ENCODE measurements at places on chromosomes 5 and 9.

DNA sequence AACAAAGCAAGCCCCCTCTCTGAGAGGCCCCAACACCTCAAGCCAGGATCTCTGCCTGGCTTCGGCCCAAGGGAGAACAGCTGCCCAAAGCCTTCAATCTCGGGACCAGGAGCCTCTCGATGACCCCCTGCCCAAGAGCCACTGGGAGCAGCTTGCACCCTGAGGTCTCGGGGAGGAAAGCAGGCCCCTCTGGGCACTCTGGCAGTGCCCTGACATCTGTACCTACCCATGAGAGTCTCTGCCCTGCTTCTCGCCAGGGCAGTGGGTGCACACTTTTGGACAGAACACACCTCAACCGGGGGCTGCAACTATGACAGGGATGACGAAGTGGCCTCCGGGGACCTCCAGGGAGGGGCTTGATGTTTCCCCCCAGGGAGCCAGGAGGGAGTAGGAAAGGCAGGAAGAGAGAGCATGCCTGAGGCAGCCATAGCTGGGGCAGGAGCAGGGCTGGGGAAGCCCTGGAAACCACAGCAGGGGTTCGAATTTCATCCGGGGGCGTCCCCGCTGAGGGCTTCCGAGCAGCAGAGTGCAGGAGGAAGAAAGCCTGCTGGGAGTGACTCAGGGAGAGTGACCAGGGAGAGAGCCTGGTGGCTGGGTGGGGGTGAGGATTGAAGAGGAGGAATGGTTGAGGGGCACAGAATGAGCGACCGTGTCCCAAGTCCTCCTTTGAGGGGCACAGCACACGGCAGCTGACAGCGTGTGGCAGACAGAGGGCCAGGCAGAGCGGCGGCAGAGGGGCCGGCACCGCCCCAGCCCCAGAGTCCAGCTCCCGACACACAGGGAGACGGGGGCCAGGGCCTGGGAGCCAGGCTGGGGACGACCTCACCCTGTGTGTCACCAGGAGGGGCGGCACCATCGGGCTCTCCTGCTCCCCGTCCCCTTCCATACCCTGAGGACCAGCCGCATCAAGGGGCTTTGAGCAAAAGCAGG, 1.8 kb downstream of the LPCAT1 start:
- peak overlapping the region; percentile 74 for H3K4me3 ChIP-seq
- no peak for DNase-seq
- no peak overlapping the region for H3K27ac ChIP-seq
- no peaks in the 10 kb centered on the region for H3K27me3 ChIP-seq
- no peaks in the 10 kb centered on the region for H3K36me3 ChIP-seq
- peaks cover 8% of the 10 kb centered on the region for H3K4me1 ChIP-seq

- no peaks in the 10 kb centered on the region for H3K36me3 ChIP-seq
- no peaks in the 10 kb centered on the region for H3K4me1 ChIP-seq
- H3K27me3 ChIP-seq, result no peaks in the 10 kb centered on the region
- no peak overlapping the region for H3K27ac ChIP-seq
- H3K4me3 ChIP-seq, result no peak overlapping the region
Measured at GRCh38 chr9:3035579-3036332, 191.9 kb upstream of the PUM3 start.

DNA sequence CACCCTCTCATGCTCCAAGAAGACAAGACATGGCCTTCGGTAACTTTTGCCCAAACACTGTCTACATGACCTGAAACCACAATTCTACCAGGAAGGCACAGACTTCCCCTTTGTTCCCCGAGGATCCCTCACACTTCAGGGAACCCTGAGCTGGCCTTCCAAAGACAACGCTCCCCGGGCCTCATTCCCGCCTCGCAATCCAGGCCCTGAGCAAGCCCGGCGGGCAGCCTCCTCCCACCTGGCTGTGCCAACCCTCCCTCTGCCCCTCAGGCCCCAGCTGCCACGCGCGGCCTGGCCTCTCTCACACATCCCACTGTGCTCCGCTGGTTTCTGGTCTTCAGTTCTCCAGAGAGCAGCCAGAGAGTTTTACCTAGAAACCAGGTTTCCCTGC, 7.3 kb downstream of the QSOX2 start:
- no peaks in the 10 kb centered on the region for H3K36me3 ChIP-seq
- DNase-seq, result no peak
- H3K27ac ChIP-seq, result no peak overlapping the region
- H3K4me3 ChIP-seq, result no peak overlapping the region
- no peaks in the 10 kb centered on the region for H3K27me3 ChIP-seq

DNA sequence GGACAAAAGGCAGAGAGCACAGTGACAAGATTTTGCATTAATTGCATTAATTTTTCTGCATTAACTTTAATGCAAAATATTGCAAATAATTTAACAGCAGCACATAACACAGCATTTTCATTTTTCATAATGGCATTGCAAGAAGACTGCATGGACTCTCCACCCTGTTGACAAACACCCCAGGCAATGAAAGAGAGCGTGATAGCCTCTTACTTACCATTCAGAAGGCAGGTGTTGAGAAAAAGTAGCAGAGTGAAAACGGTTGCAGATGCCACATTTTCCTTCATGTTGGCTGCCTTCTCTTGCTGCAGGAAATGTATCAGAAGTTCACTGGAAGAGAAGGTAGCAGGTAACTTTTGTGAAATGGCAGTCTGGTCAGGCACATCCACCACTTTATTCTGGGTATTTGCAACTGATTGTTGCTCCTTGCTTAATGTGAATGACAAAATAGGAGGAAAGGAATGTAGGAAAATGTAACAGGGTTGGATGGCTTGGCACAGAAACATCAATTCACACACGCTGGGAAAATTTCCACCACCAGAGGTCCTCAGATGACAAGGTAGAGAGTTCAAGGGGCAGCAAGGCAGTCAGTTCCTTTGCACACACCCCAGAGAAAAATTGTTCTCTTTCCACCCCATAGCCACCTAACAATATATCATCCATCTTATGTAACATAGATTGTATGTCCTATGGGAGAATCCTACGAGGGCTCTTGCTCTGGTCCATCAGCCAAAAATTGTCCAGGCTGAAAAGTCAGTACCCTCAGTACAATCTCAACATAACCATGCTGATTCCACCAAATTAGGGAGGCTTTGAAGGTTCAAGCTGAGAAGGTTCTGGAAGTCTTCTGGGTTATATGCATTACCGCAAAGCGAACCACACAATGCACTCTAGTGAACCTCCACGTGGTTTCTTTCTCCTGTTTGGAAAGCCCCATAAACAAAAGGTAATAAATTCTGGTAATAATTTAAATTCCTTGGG, 41.9 kb upstream of the AGXT2 start:
- H3K4me1 ChIP-seq, result no peaks in the 10 kb centered on the region
- no peaks in the 10 kb centered on the region for H3K36me3 ChIP-seq
- H3K27me3 ChIP-seq, result no peaks in the 10 kb centered on the region
- H3K27ac ChIP-seq, result no peak overlapping the region

DNA sequence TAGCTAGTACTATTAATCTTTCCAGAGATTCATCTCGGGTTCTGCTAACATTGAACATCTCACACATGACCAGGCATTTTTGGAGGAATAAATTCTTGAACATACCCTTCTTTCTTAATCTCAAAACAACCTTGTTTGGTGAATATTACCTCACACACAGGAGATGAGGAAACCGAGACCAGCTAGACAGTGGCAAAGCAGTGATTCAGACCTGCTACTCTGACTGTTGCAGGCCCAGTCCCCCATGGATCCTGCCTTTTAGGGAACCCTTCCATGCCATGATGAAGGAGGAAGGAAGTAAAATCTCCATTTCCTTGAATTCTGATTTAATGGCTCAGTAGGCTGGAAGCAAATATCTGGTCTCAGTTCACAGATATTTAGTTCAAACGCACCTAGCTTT, 2.6 kb downstream of the PCSK5 start:
- peak overlapping the region; percentile 66 for H3K4me3 ChIP-seq
- DNase-seq, result no peak
- no peaks in the 10 kb centered on the region for H3K36me3 ChIP-seq

GRCh38 chr9:23551311-23551721, 274.7 kb downstream of the ELAVL2 start:
- no peaks in the 10 kb centered on the region for H3K27me3 ChIP-seq
- no peaks in the 10 kb centered on the region for H3K4me1 ChIP-seq
- DNase-seq, result no peak
- H3K4me3 ChIP-seq, result no peak overlapping the region
- no peaks in the 10 kb centered on the region for H3K36me3 ChIP-seq

DNA sequence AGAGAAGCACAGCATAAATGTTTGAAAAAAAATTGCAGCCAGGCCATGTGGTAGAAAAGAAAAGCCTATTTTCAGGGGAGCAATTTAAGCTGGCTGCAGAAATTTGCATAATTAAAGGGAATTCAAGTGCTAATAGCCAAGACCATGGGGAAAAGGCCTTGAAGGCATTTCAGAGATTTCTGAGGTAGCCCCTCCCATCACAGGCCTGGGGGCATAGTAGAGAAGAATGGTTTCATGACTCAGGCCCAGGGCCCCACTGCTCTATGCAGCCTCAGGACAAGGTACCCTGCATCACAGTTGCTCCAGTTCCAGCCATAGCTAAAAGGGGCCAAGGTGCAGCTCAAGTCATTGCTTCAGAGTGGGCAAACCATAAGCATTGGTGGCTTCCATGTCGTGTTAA, 1416.0 kb downstream of the EFNA5 start:
- no peak for DNase-seq
- no peak overlapping the region for H3K27ac ChIP-seq

- H3K36me3 ChIP-seq, result no peaks in the 10 kb centered on the region
- H3K27me3 ChIP-seq, result no peaks in the 10 kb centered on the region
- H3K27ac ChIP-seq, result no peak overlapping the region
- peaks cover 3% of the 10 kb centered on the region for H3K4me1 ChIP-seq
Measured at GRCh38 chr9:26888271-26888670, 4.3 kb downstream of the CAAP1 start.

GRCh38 chr5:133947431-133947841, 21.0 kb downstream of the C5orf15 start:
- H3K27ac ChIP-seq, result no peak overlapping the region
- H3K4me3 ChIP-seq, result no peak overlapping the region
- H3K27me3 ChIP-seq, result no peaks in the 10 kb centered on the region
- H3K4me1 ChIP-seq, result no peaks in the 10 kb centered on the region

DNA sequence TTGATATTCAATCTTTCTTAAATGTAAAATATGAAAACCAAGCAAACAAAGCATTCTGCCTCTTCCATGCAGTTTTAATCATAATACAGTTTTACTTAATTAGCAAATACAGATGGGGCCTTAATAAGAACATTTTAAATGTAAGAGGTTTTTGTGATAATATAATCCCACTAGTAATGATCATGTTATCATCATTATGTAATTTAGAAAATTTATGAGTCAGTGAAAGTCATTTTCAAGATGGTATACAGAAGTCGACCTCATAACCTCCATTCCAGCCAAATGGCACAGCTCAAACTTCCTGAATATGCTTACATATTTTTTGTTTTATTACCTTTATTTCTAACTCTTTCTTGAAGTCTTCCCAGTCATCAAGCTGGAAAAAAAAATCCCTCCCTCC, 102.2 kb upstream of the GNA14 start:
- H3K36me3 ChIP-seq, result no peaks in the 10 kb centered on the region
- no peaks in the 10 kb centered on the region for H3K4me1 ChIP-seq
- H3K4me3 ChIP-seq, result no peak overlapping the region
- DNase-seq, result no peak
- H3K27ac ChIP-seq, result no peak overlapping the region
- H3K27me3 ChIP-seq, result no peaks in the 10 kb centered on the region

DNA sequence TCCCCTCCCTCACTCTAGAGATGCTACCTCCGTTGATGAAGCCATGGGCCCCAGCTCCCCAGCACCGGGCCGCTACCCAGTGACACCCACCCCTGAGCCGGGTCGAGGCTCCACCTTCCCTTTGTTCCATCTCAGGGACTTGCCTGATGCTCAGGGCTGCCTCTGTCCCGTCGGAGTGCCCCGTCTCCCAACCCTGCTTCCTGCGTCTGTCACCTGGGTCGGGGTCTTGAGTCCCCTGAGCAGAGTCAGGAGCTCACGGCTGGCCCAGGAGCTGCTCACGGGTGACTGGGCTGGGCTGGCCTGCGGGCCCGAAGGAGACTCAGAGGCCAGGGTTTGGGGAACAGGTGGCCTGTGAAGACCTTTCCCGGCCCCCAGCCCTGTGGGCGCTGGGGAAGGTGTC, 85.3 kb downstream of the KCNT1 start:
- no peak overlapping the region for H3K4me3 ChIP-seq
- H3K4me1 ChIP-seq, result no peaks in the 10 kb centered on the region
- no peak overlapping the region for H3K27ac ChIP-seq
- H3K27me3 ChIP-seq, result peaks cover 4% of the 10 kb centered on the region
- DNase-seq, result no peak

GRCh38 chr5:175711031-175711430, 53.2 kb downstream of the HRH2 start:
- no peak for DNase-seq
- no peaks in the 10 kb centered on the region for H3K27me3 ChIP-seq
- no peaks in the 10 kb centered on the region for H3K4me1 ChIP-seq
- H3K27ac ChIP-seq, result no peak overlapping the region

DNA sequence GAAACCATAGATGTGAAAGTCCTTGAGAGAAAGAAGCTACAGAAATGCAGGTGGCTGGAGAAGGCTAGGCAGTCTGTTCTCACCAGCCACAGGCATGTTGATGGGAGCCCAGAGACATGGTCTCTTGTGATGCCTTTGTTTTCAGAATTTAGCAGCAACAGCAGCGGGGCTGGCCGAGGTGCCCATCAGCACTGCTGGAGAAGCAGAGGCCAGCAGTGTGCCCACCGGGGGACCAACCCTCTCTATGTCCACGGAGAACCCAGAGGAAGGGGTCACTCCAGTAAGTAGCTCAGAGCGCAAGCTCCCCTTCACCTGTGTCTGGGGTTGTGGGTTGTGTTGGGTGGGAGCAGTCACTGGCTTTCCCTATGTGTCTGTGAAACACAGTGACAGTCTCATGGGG, 59.6 kb downstream of the COL15A1 start:
- no peaks in the 10 kb centered on the region for H3K36me3 ChIP-seq
- H3K4me3 ChIP-seq, result no peak overlapping the region
- no peaks in the 10 kb centered on the region for H3K4me1 ChIP-seq
- DNase-seq, result no peak

DNA sequence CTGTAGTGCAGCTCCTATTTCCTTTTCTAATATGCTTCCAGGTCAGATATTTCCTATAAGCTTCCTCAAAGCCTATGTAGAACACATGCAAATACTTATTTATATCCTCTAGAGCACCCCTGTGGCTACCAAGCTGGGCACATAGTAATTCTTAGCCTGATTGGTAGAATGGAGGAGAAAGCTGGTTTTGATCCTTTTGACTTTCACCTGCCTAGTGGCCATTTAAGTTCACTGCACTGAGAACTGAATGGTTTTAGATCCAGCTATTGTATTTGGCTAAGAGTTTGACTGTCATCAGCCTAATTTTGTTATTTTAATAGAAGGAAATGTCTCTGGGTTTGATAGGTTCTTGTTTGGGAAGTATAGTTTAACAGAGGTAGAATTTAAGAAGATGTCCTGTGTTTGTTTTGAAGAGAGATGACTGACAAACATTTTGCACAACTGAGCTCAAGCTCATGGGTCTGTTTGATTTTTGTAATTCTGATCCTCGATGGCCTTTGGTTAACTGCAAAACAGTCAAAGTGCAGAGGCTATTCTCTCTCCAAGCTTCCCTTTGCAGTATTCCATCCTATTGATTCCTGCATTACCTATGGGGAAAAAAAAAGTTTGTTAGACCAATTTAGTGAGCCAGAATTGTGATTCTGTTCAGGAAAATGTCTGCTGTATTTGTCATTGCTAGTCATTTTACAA, 85.4 kb downstream of the KCNN2 start:
- no peaks in the 10 kb centered on the region for H3K4me1 ChIP-seq
- H3K4me3 ChIP-seq, result no peak overlapping the region
- H3K36me3 ChIP-seq, result no peaks in the 10 kb centered on the region
- no peak overlapping the region for H3K27ac ChIP-seq

GRCh38 chr5:150085950-150086715, at the start of gene CSF1R:
Gene CSF1R, minus strand, starts transcription at chr5:150086554. Its CDS starts 127 bp downstream, at chr5:150086427.
- H3K4me3 ChIP-seq, result no peak within 1 kb of the TSS
- no peaks in the 10 kb centered on the region for H3K4me1 ChIP-seq
- H3K36me3 ChIP-seq, result no peaks in the 10 kb centered on the region
- no peaks in the 10 kb centered on the region for H3K27me3 ChIP-seq
- H3K27ac ChIP-seq, result no peak within 1 kb of the TSS

Data from prostate gland (tissue), 2 donors.